ENCODE measurements at places on chromosomes 13 and 19.

- DNase-seq = no peak
Observed at GRCh38 chr13:77177646-77178045, 149.2 kb downstream of the MYCBP2 start.

- DNase-seq = no peak
Observed at GRCh38 chr19:35949131-35949530, 13.0 kb downstream of the LRFN3 start.

DNA sequence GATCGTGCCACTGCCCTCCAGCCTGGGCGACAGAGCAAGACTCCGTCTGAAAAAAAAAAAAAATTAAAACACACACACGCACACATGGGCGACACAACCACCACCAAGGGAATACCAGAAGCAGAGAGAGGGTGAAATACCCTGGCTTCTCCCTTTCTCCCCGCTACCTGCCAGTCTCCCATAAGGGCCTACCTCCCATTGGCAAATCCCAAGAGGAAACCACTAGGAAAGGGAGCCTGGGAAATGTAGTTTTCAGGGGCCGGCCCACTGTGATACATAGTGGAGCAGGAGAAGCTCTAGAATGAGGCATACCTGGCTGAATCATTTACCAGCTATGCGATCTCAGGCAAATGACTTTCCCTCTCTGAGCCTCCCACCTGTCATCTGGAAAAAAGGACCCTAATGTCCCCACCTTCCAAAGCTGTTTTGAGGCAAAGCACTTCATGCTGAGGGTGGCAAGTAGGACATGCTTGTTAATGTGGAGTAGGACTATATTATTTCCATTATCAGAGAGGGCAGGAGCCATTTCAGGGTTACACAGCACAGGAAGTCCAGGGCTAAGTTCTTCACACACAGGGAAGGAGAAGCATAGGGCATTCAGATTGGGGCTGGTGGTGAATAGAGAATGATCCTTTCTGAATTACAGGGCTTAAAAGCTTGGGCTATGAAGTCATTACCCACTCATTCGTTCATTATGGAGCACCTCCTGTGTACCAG, 14.3 kb upstream of the HNRNPUL1 start:
- no peak for DNase-seq

DNA sequence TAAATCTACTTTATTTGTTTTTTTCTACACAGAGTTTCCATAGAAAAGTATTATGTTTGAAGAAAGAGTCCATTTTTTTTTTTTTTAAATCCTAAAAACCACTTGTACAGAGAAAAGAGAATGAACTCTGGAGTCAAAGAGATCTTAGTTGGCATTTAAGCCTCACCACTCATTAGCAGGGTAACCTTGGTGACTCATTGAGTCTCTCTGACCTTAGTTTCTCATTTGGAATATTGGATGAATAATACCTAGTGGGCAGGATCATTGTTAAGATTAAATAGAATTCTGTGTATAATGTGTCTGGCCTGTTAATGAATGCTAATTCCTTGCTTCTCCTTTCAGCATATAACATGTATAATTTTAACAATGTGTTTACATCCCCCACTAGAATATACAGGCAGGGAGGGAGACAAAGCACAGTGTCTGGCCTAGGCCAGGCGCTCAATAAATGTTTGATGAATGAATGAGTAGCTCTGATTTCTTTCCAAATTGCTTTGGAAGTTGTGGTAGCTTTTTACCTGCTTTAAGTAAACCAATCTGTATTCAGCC, 48.7 kb upstream of the MYCBP2 start:
- no peak for DNase-seq

DNA sequence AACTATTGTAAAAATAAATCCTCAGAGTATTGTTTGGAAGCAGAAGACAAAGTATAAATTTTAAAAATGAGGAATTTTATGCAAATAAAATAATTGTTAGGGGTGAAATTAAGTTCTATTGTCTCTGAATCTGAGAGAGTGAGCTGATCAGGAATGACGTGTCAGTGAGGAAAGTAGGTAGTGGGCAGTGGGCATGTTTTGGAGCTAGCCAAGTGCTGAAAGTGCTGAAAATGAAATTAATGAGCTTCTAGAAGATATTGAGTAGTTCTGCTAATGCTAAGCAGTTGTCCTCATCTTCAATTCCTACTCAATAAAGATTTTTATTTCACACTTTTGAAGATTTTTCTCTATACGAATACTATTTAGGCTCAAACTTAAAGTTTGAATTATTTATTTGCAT, 1167.8 kb upstream of the PCDH20 start:
- DNase-seq = no peak

- no peak for DNase-seq
Observed at GRCh38 chr13:101706651-101707050, 254.2 kb downstream of the ITGBL1 start.

DNA sequence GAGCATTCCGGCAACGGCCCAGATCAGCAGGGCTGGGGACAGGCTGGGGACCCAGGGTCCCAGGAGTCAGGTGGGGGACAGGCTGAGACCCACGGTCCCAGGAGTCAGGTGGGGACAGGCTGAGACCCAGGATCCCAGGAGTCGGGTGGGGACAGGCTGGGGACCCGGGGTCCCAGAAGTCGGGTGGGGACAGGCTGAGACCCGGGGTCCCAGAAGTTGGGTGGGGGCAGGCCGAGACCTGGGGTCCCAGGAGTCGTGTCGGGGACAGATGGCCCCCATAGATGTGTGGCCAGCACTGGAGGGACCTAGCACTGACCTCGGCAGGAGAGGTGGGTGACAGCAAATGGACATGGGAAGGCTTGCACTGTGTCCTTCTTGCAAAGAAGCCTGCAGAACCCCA, 39.7 kb upstream of the SOX1 start:
- DNase-seq = no peak

- DNase-seq = no peak
Observed at GRCh38 chr13:98571955-98572662, 4.8 kb downstream of the STK24 start.

DNA sequence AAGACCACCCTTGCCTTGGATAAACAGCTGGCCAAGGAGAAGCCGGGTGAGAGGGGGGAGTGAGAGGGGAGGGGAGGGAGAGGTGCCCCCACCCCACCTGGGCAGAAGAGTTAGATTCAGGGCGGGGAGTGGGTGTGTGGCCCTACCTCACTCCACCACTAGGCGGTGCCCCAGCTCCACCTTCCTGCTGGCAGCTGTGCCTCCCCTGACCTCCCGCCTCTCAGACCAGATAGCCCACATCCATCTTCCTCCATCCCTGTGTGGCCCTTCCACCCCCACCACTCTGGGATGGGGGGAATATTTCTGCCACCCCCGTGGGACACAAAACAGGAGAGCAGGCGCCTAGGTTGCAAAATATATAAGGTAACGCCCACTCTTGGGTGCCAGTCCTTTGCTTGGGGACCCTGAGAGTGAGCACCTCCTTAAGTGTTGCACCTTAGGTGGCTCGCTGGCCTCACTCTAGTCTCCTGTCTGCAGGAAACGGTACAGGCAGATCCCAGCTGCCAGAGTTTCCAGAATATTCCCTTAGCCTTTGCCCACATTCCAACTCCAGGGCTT, 13.8 kb upstream of the EHD2 start:
- peak; percentile 55 for DNase-seq

DNA sequence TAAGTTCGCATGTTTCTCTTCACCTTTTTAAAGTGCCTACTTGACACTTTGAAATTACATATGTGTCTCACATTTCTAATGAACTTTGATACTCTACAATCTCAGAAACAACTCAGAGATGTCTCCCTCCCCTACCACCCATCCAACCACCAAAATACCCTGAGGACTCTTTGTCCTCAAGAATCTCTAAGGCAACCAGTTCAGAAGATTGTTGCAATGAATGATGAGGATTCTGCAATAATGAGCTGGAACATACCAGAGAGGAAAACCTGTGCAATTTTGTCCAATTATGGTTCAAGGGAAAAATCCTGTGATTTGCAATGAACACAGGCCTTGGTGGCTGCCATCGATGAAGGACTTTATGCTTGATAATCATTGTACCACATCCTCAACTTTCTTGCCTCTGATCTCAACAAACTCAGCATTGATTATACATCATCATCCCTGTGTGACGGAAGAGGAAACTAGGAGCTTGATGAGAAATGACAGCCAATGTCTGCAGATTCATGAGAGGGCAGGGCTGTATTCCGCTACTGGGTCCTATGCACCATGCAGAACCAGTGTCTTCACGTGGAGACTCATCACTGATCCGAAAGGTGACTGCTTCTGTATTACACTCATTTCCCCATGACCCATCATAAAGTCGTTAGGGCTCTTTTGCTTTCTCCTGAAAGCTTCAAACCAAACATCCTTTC, 1.1 kb downstream of the FPR1 start:
- DNase-seq = no peak

GRCh38 chr13:39956036-39956435, 300.6 kb downstream of the COG6 start:
- no peak for DNase-seq

DNA sequence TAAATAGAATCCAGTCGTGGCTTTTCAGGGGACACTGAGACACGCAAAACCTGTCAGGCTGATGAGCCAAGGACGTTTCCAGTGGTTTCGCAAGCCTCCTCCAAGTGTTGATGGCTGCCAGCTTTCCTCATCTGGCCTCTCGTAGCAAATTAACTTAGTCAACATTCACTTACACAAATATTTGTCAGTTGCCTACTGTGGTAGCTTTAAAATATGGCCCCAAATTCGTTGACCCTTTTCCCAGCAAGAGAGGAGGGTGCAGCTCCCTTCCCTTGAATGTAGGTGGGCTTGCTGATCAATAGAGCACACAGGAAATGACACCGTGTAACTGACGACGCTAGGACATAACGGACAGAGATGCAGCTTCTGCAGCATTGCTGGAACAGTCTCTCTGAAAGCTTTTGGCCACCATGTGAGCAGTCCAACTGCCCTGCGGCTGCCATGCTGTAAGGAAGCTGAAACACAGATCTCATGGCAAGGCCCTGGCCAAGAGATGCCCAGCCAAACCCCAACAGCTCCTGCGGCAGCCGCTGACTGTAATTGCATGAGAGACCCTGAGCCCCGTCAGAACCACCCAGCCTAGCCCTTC, 5.5 kb upstream of the RANBP3 start:
- no peak for DNase-seq

GRCh38 chr13:78102121-78102677, 183.6 kb upstream of the EDNRB start:
- DNase-seq = no peak

DNA sequence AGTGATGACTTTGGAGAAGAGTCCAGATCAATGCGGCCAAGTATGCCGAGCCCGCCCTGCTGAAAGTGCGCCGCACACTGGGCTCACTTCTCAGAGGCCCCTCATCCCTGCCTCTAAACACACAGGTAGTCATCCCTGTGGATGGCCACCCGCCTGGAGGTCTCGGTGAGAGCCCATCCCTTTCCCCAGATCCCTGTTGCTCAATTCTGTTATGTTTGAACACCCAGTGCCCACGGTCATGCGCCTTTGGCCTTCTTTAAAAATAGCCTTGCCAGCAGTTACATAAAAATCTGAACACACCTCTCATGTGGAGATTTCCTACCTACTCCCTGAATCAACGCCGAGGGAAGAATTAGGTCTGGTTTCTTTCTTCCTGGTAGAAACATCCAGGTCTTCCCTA, 11.9 kb downstream of the ELAVL1 start:
- no peak for DNase-seq

DNA sequence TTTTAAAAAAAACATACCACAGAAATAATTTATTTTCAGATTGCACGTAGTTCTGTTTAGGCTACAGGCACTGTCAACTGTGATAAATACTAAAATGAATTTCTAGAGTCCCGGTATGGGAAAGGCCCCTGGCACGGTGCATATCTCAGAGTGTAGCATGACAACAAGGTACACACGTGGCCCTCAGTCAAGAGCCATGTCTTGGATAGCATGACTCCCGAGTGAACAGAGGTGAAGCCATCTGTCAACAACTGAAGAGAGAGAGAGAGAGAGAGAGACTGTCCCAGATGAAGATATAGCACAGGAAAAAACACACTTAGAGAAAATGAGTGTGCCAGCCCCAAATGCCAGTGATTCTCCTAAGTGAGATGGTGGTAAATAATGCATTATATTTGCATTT, 297.5 kb downstream of the MYO16 start:
- DNase-seq = no peak

- DNase-seq = no peak
Observed at GRCh38 chr13:83221813-83222241, 660.4 kb downstream of the SLITRK1 start.

DNA sequence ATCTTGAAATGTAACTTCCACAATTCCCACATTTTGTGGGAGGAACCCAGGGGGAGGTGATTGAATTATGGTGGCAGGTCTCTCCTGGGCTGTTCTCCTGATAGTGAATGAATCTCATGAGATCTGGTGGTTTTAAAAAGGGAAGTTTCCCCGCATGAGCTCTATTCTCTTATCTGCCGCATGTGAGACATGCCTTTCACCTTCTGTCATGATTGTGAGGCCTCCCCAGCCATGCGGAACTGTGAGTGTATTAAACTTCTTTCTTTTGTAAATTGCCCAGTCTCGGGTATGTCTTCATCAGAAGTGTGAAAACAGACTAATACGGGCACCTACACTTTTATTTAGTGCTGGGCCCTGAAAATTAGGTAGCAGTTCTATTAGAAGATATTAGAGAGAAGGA, 45.8 kb downstream of the TNFSF13B start:
- DNase-seq = no peak

DNA sequence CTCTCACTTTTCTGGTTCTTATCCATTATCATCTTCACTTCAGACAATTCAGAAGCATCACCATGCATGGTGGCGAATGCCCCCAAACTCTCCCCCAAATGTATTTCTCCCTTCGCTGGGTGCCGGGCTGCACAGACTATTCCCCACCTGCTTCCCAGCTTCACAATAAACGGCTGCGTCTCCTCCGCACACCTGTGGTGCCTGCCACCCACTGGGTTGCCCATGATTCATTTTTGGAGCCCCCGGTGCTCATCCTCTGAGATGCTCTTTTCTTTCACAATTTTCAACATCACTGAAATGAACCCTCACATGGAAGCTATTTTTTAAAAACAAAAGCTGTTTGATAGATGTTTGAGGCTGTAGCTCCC, 2.8 kb upstream of the F10 start:
- no peak for DNase-seq

GRCh38 chr13:90803210-90803609, 544.3 kb upstream of the MIR17HG start:
- DNase-seq = no peak

GRCh38 chr13:112703449-112704284, 13.8 kb downstream of the ATP11A start:
- DNase-seq = no peak

- DNase-seq = no peak
Observed at GRCh38 chr19:17347361-17347760, 10.0 kb downstream of the GTPBP3 start.

DNA sequence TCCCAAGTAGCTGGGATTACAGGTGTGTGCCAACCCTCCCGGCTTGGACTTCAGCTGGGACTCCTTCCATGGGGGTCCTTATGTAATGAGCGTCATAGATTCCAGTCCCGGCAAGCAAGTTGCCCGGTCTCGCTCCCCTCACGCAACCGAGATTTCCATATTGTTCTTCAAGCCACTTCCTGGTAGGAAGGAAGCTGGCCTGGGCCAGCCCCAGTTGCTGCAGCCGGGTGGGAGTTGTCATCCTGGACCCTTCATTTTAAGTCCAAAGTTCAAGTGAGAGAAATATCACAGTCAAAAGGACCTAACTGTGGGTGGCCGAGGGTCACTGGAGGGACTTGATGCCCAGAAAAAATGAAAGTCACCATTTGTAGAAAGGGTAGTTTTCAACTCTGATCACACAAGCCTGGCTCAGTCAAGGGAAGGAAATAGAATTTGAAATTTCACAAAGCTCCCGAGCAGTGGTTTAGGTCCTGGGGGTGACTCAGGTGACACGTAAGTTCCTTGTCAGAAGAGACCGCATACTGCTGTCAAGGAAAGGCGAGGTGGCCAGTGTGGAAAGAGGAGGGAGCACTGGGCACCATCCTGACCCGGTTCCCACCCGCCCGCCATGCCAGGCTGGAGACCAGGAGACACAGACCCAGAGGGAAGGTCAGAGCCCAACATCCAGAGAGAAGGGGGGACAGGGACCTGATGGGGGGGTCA, 5.3 kb downstream of the FGF21 start:
- DNase-seq = no peak

Measured in GM18507 (cell line).